ENCODE measurements at places on chromosomes 6 and 20.
A peak's percentile ranks its signal among the peaks of the same experiment; 100 is the strongest.

DNA sequence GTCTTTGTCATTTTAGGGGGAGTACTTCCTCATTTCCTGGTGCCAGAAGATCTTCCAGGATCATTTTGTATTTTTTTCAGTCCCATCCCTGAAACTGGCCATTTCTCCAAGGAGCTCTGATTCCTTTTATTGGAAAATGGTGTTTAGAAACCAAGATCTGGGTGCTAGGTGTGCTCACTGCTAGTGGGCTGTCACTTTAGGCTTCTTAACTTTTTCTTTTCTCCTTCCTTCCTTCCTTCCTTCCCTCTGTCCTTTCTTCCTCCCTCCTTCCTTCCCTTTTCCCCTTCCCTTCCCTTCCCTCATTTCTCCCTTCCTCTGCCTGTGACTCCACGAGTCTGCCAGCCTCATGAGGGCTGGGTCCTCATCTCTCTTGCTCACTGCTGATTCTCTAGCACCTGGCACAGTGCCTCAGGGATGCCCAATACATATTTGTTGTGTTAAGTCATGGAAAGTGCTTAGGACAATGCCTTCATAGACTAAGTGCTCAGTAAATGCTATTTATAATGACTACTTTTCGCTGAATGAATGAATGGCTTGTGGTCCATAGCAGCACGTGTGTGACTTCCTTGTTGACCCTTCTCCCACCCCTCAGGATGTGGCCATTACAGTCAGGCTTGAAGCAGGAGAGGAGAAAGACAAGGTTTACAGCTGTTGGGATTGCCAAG lies 36.9 kb downstream of the APCDD1L start:
- DNase-seq: no peak

- DNase-seq: no peak
Measured at GRCh38 chr6:121236984-121237383, 97.3 kb downstream of the TBC1D32 start.

- DNase-seq: no peak
Measured at GRCh38 chr6:162772466-162772865, 44.7 kb downstream of the PACRG start.

- DNase-seq: no peak
Measured at GRCh38 chr6:155227046-155227445, 36.8 kb upstream of the CLDN20 start.

DNA sequence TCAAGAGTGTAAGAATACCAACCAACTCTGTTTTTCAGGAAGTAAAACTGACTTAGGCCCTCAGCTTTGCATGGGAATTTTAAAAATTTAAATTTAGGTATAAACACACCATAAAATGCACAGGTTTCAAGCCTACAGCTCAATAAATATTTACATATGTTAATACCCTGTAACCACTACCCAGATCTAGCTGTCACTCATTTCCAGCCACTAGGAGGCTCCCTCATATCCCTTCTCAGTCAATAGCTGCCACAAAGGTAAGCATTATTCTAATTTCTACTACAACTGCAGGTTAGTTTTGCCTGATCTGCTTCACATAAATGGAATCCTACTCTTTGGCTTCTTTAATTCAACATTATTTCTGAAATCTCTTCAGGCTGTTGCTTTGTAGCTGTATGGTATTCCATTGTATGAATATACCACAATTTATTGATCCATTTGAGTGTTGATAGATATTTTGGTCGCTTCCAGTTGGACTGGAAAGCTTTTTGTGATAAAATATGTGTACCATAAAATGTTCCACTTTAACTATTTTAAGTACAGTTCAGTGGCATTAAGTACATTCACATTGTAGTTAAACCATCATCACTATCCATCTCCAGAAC lies 32.5 kb upstream of the MEI4 start:
- no peak for DNase-seq

DNA sequence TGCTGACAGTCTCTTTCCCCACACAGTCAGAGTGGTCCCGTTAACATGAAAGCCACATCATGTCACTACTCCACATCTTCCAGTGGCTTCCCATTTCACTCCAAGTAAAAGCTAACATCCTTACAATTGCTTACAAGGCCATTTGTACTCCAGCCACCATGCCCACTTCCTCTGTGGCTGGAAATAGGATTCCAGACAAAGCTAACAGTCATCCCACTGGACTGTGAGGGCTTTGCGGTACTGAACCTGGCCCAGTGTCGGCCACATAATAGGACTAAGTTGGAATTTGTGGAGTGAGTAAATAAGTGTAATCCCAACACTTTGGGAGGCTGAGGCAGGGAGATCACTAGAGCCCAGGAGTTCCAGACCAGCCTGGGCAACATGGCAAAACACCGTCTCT lies 10.9 kb downstream of the CCM2L start:
- DNase-seq: no peak

DNA sequence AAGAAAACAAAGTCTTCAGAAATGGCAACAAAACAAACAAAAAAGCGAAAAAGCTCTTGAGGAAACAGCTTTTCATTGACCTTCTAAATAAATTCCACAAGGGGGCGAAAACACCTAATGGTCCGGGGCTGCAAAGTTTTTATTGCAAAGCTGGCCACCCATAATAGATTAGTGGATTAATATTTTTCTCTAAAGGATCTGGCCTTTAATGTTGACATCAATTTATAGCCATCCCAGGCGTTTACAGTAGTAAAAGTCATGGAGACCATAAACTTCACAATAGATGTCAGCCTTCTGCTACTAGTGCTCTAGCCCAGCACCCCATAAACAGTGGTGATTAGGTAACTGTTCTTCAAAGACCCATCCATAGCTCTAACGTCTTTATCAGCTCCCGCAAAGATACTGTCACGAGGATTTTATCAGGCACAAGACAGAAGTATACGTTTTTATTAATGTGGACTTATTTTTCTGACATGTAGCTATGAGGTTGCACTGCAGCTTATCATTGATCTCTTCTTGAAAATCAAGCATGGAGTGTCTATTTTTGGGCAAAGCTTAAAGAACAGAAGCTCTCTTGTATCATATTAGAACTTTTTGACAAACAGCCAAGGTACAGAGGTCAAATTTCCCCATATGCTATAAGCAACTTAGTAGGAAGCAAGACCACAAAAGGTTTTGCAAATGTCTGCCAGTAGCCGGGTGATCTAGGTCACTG lies 4.7 kb downstream of the CITED2 start:
- no peak for DNase-seq

- no peak for DNase-seq
Measured at GRCh38 chr6:68139130-68139529, 496.0 kb upstream of the ADGRB3 start.

DNA sequence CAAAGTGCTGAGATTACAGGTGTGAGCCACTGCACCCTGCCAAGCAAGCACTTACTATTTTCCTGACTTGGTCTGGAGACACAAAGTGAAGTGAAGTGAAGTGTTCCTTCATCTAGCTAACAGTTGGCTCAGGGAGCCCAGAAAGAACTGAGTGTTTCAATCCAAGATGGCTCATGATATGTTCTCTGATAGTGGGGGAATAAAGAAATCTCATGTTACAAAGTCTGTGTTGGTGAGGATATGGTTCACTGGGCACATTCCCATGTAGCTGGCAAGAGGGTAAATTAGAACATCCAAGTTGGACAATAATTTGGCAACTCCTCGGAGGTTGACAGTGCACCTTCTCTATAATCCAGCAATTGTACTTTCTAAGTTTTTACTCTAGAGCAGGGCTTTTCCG lies 5.0 kb upstream of the ITPR3 start:
- no peak for DNase-seq

DNA sequence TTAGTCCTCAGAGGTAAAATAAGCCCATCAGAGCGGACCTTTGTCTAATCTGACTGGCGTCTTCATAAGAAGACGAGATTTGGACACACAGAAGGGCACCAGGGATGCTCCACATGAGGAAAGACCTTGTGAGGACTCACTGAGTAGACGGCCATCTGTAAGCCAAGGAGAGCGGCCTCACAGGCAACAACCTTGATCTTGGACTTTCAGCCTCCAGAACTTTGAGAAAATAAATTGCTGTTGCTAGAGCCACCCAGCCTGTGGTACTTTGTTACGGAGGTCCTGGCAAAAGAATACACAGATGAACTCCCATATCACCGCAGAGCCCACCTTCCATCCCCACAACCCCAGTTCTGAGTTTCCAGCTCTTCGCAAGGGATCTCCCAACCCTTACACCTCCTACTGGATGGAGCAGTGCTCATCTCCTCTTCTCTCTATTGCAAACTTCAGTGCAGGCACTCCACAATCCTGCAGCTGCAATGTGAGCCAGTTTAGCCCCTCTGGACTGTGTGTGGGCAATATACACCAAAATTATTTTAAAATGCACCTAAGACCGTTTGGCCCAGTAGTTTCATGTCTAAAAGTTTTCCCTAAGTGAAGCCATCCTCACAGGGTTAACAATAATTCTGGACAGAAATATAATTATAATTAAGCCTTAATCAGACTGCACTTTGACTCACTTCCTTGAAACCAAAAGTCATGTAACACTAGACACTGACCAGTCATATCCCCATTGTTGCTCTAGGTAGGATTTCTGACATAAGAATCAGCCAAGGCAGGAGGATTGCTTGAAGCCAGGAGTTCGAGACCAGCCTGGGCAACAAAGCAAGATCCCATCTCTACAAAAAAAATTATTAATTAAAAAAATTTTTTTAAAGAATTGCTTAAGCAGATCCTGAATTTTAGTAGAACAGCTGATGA lies 8.8 kb upstream of the TRIM31 start:
- DNase-seq: no peak

- DNase-seq: no peak
Measured at GRCh38 chr20:62782149-62782892, 14.0 kb upstream of the MRGBP start.

GRCh38 chr6:38975621-38976049 lies 72.9 kb upstream of the GLP1R start:
- no peak for DNase-seq

GRCh38 chr20:36792422-36792821 lies 18.9 kb upstream of the DSN1 start:
- DNase-seq: no peak

DNA sequence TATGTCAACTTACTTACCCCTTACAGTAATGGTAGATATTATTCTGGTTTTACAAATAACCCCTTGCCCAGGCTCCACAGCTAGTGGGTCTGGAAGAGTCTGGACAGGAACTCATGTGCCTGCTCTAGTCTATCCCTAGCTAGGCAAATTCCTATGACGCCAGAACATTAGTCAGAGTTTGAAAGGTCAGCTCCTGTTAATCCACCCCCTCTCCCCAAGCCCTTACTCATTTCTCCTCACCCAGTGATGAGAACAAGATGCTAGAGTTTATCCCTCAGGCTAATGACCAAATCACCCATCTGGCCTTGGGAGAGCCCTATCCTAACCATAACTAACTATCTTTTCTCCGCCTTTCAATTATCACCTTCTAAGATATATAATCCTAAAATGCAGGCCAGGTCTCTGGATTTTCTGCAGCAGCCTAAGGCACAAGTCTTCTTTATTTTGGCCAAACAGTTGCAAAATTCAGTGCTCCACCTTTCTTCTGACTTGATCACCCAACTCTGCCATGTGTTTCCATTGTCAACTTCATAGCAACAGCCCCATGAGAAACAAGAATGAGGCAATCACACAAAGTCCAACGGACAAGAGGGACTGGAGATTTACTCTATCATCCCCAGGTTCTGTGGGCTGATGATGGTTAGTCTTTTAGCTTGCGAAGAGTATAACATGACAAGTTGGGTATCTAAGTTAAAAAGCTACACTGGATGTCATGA lies 113.3 kb downstream of the TASP1 start:
- DNase-seq: no peak

GRCh38 chr20:50704971-50705370 lies 13.6 kb upstream of the RIPOR3 start:
- DNase-seq: no peak

DNA sequence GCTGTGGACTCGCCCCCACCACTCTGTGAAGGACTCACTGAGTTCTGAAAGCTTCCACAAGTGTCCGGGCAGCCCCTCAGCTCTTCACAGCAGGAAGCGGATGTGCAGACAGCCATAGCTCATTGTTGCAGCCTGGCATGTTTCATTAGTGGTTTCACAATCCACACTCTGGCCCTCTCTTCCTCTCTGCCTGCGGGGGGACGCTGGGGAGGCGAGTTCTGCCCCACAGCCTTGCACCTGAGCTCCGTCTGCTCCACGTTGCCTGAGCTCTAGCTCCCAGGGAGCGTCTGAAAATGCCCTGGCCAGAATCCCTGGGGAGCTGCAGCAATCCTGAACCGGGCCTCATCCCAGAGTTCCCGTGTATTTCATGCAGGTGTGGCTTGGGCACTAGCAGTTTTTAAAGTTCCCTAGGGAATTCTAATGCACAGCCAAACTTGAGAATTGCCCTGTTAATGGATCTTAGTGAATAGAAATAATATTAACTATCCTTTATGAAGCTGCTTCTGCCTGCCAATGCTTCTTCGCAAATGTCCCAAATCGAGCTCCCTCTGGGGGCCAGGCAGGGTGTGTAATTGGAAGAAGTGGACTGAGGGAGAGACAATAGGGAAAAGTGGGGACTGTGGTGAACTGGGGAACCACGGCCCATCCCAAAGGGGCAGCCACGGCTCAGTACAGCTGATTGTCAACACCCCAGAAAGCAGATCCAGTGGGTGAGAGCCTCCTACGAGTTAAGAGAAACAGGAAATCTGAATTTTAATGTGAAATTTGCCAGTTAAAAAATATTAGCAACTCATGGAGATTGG lies 51.5 kb downstream of the CTCFL start:
- DNase-seq: peak; percentile 53

- DNase-seq: no peak
Measured at GRCh38 chr6:158772851-158773371, 46.3 kb downstream of the EZR start.

DNA sequence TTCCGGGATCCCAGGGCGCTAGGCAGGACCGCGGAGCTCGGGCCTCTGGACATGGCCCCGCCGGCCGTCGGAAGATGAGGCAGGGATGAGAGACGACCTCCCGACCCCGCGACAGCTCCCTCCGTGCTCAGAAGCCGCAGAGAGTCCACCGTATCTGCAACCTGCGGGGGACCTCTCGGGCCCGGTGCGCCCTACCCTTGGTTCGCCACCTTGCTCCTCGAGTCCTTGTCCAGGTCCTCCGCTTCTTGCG lies 301 bp downstream of the PPP1R3D start:
- no peak for DNase-seq

DNA sequence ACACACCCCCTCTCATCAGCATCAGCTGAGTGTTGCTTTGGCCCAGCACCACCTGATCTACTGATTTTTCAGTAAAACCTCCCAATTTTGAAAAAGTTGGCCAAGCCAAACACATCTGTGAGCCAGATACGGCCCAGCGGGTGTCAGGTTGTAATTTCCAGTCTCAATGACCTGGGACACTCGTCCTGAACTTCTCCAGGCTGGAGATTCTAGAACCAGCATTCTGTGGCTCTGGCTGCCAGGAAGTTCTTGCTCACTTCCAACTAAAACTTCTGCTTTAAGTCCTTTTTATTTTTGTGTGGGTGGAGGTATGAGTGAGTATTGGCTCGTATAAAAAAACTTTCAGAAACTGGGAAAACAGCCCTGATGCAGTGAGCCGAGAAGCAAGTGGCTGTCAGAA lies 5.1 kb downstream of the KIAA1755 start:
- DNase-seq: no peak

- DNase-seq: peak; percentile 54
Measured at GRCh38 chr6:34243131-34243771, 5.6 kb downstream of the SMIM29 start.

Data from sciatic nerve (tissue), 2 donors.